ENCODE measurements at places on chromosomes 1 and 21.

DNA sequence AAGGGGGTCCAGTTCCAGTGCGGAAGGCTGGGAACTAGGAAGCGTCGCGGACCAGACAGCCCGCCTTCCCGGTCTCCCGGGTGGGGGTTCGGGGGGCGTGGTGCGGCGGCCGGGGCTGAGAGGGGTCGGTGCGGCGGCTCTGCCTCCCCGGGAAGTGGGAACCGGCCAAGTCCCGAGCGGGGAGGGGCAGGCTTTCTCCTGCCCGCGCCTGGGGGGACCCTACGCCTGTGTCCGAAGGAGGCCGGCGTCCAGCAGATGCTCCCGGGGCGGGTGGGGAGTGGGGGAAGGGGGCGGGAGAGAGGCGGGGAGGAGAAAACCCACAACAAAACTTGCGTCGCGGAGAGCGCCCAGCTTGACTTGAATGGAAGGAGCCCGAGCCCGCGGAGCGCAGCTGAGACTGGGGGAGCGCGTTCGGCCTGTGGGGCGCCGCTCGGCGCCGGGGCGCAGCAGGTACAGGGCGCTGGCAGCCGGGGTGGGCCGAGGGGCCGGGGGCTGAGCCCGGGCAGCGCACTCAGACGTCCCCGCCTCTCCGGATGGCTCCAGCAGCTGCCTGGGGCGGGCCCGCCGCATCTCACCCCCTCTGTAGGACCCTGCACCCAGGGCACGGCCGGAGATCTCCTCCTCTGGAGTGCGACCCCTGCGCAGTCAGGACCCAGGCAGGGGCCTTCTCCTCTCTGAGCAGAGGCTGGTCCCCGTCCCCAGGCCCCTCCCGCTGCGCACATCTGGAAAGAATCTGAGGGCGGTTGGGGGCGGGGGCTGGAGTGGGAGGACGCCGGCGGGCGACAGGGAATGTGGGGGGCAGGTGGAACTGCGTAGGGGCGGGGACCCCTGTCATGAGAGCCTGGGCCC lies at the start of gene PODN:
PODN (plus strand) TSS at position 355 of the 849 bp plus-strand sequence. CDS start 7,643 bp downstream, outside the sequence.
- DNase-seq, result no peak

DNA sequence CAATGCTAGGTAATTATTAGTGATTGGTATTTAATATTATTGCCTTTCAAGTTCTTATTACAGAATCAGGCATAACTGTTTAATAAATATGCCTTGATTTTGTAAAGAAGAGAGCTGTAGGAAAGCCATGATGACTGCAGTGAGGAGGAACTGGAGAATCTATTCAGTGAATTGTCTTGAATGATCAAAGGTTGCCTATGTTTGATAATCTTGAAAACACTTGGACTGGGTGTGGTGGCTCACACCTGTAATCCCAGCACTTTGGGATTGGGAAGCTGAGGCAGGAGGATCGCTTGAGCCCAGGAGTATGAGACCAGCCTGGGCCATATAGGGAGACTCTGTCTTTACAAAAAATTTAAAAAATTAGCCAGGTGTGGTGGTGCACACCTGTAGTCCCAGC lies 42.4 kb downstream of the FMN2 start:
- DNase-seq, result no peak

DNA sequence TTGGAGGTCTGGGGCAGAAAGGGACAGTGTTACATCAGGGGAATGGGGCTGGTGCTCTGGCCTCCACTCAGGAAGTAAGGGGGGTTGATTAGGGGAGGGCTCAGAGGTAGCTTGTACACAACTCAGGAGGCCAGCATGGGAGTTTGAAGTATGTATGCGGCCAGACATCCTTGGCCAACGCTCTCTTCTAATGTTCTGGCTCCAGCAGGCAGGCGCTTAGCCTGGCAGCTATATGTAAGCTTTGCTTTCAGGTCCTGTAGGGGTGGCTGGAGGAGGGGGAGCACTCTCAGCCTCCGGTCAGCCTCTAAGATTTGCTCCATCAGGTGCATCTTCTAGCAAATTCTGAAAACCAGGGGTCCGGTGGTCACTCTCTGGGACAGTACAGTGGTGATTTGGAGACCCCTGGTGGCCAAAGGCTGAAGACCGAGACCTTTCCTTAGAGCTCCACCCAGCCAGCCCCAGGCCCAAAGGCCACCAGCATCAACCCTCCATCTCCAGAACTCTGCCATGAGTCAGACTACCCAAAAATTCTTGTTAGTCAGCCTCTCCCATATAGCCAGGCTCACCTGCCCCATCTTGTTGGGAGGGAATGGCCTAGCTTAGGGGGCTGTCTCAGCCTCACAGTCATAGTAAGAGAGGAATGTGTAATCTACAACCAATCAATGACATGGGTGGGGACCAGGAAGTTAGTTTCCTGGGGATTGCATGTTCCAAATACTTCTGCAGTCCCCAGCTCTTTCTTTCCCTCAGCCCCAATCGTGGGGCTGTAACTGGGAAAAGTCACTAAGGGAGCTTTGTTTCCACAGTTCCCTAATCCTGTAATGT lies 9.7 kb upstream of the COL8A2 start:
- no peak for DNase-seq

DNA sequence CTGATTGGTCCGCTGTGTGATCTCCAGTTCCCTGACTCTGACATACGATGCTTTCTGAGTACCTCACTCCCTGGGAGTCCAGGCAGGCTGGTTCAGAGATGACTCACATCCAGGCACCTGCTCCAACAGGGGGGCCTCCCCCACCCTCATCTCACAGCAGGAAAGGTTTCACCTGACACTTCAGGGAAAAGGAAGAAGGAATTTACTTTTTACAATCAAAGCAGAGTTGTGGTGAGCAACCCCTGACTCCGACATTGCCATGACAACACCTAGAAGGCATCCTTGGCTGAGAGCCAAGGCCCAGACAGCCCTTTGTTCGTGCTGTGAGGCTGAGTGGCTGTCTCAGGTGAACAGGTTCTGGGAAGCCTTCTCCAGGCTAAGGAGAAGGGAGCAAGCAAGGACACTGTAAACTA lies 164.6 kb upstream of the GJB5 start:
- DNase-seq, result no peak

- no peak for DNase-seq
Measured at GRCh38 chr1:78522136-78522535, 31.4 kb downstream of the PTGFR start.

GRCh38 chr1:223500560-223501425 lies 107.6 kb downstream of the CCDC185 start:
- DNase-seq, result no peak

- DNase-seq, result no peak
Measured at GRCh38 chr1:3756394-3756793, 4.1 kb downstream of the CCDC27 start.

DNA sequence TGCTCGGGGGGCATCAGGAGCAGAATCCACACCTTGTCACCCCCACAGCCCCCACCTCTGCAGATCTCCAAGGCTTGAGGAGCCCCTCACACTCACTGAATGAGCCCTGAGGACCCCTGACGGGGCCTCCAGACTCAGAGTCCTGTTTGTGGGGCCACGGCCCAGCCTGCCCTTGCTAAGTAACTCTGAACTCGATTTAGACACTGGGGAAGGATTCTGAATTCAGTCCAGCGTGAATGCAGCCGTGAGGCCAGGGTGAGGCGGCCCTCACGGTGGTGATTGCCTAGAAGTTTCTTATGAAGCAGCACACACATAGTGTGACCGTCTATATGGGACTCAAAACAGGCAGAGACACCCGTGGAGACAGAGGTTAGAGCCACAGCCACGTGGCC lies 58.9 kb upstream of the ADARB1 start:
- no peak for DNase-seq

DNA sequence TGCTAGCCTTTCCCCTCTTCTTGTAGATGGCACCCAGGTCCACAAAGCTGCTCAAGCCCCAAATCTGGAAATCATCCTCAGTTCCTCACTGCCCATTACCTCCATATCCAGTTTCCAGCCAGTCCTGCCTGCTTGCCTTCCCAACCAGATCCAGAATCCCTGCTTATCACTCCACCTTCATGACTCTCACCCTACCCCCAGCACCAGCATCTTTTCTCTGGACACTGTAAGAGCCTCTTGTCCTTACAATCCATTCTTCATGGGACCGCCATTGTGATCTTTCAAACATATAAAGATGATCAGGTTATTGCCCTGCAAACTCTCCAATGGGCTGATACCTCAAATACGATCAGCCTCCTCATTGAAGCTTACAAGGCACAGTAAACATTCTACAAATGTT lies 23.5 kb upstream of the NPL start:
- no peak for DNase-seq

DNA sequence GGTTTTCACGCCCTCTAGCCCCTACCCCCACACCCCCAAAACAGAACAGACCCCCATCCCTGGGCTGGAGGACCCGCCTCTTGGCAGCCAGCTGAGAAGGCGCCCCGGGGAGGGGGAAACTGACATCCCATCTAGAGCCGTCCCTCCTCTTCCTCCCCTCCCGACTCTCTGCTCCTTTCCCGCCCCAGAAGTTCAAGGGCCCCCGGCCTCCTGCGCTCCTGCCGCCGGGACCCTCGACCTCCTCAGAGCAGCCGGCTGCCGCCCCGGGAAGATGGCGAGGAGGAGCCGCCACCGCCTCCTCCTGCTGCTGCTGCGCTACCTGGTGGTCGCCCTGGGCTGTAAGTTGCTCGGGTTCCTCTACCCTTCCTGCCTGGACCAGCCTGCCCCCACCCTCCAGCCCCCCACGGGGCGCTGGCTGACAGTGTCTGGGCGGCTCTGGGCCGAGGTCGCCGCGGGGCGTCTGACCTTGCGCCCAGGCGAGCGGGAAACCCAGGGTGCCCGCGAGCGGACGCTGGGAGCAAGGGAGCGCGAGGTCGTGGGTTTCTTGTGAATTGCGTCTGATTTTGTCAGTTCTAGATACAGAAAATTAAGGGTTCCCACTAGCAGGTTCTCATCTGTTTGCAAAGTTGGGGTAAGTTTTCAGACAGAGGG lies 618 bp downstream of the JAM2 start:
- no peak for DNase-seq

- no peak for DNase-seq
Measured at GRCh38 chr1:87044424-87044823, 130.0 kb downstream of the HS2ST1 start.

DNA sequence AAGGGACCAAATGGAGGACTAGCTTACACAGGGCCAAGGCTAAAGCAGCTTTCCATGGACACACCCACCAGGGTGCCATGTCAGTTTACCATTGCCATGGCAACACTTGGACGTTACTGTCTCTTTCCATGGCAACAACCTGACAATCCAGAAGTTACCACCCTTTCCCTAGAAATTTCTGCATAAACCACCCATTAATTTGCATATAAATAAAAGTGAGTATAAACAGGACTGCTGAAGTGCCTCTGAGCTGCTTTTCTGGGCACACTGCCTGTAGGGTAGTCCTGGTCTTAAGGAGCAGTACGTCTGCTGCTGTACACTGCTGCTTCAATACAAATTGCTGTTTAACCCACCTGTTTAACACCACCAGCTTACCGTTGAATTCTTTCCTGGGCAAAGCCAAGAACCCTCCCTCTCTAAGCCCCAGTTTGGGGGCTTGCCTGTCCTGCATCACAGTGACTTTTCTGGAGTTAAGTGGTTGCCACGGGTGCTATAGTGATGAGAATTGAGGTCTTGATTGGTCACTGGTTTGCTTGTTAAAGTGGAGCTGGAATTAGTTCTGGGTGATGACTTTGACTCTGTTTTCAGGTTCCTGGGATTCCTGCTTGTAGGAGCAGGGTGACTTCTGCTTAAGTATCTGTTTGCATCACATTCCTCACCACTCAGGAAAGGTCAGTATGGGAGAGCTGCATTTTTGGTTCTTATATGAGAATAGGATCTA lies 83.2 kb downstream of the CLDN17 start:
- no peak for DNase-seq

- no peak for DNase-seq
Measured at GRCh38 chr1:64162151-64162550, 41.3 kb upstream of the UBE2U start.

DNA sequence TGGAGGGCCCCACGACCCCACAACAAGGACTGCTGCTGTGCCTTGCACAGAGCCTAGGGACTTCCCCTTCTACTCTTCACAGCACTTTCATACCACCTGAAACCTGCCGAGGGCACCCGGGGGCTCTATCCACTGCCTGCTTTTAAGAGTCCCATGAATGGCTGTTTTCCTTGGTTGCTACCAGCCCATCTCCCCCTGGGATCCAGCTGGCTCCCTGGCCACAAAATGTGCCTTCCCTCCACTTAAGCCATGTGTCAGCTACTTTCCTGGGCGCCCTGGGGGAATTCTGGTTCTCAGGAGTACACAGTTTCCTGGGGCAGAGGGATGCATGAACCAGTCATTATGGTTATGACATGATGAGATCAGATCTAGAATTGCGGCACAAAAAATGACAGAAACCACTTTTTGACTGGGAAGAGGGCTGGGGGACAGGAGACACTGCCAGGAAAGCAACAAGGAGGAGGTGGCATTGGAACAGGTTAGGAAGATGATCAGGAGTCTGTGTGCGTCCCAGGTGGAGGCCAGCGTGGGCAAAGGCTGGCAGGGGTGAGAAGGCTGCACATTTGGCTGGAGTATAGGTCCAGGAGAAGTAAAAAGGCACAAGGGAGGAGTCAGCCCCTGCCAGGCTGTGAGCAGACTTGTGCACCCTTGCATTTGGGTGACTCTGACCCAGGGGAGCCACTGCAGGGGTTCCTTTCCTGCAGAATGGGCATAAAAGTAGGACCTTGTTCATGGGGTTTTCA lies 3.2 kb upstream of the TNFRSF8 start:
- DNase-seq, result no peak

GRCh38 chr21:26614251-26614650 lies 41.2 kb upstream of the CYYR1 start:
- no peak for DNase-seq

DNA sequence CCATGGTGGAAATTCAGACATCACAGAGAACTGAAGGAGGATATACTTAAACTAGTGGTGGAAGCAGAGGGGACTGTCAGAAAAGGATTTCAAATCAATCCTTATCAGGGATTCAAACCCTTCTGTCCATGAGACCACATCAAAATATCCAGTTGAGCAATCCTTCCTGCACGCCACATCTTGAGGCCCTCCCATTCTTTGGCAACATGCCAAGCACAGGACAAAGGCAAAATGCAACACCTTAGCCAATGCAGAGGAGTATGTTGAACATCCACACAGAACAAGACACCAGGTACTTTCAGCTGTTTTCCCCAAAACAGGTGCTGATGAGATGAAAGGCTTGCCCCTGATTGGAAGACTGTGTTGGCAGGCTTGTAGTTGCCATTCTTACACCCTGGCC lies 81.8 kb upstream of the PLXNA2 start:
- no peak for DNase-seq

DNA sequence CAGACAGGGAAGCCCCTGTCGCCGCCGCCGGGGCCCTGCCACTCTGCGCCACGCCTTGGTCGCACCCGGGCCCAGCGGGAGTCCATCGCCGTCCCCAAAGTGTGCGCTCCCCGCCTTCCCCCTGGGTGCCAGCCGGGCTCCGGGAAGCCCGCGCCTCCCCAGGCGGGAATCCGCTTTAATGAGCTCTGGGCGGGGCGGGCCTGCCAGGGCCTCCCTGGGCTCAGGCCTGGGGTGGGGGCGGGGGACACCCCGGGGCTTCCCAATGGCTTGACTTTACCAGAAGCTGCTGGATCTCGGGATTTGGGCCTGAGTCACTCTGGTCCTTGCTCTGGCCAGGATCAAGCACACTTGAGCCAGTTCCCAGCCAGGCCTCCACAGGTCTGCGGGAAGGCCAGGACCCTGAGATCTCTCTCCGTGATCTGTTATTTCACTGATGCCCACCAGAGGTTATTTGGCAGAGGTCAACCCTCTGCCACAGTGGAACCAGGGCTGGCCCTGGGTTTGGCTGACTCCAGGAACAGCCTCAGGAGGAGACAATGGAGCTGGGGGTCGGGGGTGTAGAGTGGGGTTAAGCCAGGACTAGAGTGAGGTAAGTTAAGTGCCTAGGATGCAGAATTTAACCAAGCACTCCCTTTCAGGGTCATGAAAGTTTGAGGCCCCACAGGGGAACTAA lies 178.4 kb upstream of the EDN2 start:
- no peak for DNase-seq
